Purkinje cell (primary cell): ENCODE measurements at places on chromosomes 12 and 14. TPM values are rescaled to one million over a fixed set of nuclear protein-coding genes. Genes with fewer than 3 reads are reported as not detected.

Gene LMNTD1
- not detected in 2 replicates for polyA plus RNA-seq

Gene APOF
- polyA plus RNA-seq, result 0.32 TPM in 1 of 2 replicates, not detected in the other

Gene EML5
- 0.43 and 1.4 TPM in 2 replicates for polyA plus RNA-seq

Gene C12orf60
- 2.0 and 9.4 TPM in 2 replicates for polyA plus RNA-seq

Gene CDH24
- polyA plus RNA-seq, result 0.20 TPM in 1 of 2 replicates, not detected in the other

Gene LRRK2
- polyA plus RNA-seq, result 9.5 and 12.6 TPM in 2 replicates

Gene CAPZA3
- polyA plus RNA-seq, result not detected in 2 replicates

Gene GPRC5D
- polyA plus RNA-seq, result not detected in 2 replicates

Gene ANP32D
- not detected in 2 replicates for polyA plus RNA-seq

Gene PDE3A
- 2.7 and 4.2 TPM in 2 replicates for polyA plus RNA-seq

Gene KRT74
- polyA plus RNA-seq, result 0.35 and 0.92 TPM in 2 replicates

Gene SLC10A1
- polyA plus RNA-seq, result 0.23 TPM in 1 of 2 replicates, not detected in the other

Gene CD163L1
- polyA plus RNA-seq, result 0.63 TPM in 1 of 2 replicates, not detected in the other

Gene ARHGEF25
- polyA plus RNA-seq, result not detected in 2 replicates

Gene DDX55
- polyA plus RNA-seq, result 5.2 and 11.7 TPM in 2 replicates

Gene CLEC9A
- polyA plus RNA-seq, result not detected in 2 replicates

Gene HCAR3
- not detected in 2 replicates for polyA plus RNA-seq

Gene DBX2
- polyA plus RNA-seq, result 0.19 TPM in 1 of 2 replicates, not detected in the other

Gene GUCY2C
- polyA plus RNA-seq, result not detected in 2 replicates

Gene WNT5B
- polyA plus RNA-seq, result not detected in 2 replicates

Gene EGLN3
- polyA plus RNA-seq, result 64.5 and 83.4 TPM in 2 replicates

Gene CISTR
- 0.62 TPM in 1 of 2 replicates, not detected in the other for polyA plus RNA-seq

Gene LRRC10
- polyA plus RNA-seq, result not detected in 2 replicates

Gene KRT3
- not detected in 2 replicates for polyA plus RNA-seq

Gene GPR65
- polyA plus RNA-seq, result not detected in 2 replicates

Gene PGF
- polyA plus RNA-seq, result 0.12 TPM in 1 of 2 replicates, not detected in the other

Gene FBXO21
- polyA plus RNA-seq, result 26.2 and 26.7 TPM in 2 replicates

Gene FERMT2
- 14.0 and 17.0 TPM in 2 replicates for polyA plus RNA-seq

Gene B3GNT4
- polyA plus RNA-seq, result 3.0 and 4.2 TPM in 2 replicates

Gene HSP90B1
- polyA plus RNA-seq, result 426 and 432 TPM in 2 replicates

Gene SRP54
- polyA plus RNA-seq, result 51.6 and 69.9 TPM in 2 replicates

Gene ZDHHC17
- polyA plus RNA-seq, result 44.8 and 46.8 TPM in 2 replicates

Gene NIN
- 5.9 and 6.5 TPM in 2 replicates for polyA plus RNA-seq

Gene PRKD1
- 8.9 and 18.8 TPM in 2 replicates for polyA plus RNA-seq

Gene AQP6
- 0.12 TPM in 1 of 2 replicates, not detected in the other for polyA plus RNA-seq

Gene ADAMTS20
- not detected in 2 replicates for polyA plus RNA-seq

Gene ZBTB42
- polyA plus RNA-seq, result not detected in 2 replicates

Gene OVCH1
- 0.76 and 3.0 TPM in 2 replicates for polyA plus RNA-seq

Gene HOXC12
- polyA plus RNA-seq, result not detected in 2 replicates

Gene ARMH4
- polyA plus RNA-seq, result 177 and 182 TPM in 2 replicates

Gene SLCO1B3
- polyA plus RNA-seq, result not detected in 2 replicates

Gene PRB2
- polyA plus RNA-seq, result not detected in 2 replicates

Gene KRT77
- polyA plus RNA-seq, result not detected in 2 replicates

Gene TRMT5
- polyA plus RNA-seq, result 10.6 and 22.8 TPM in 2 replicates

Gene HNF1A
- not detected in 2 replicates for polyA plus RNA-seq

Gene LRRIQ1
- polyA plus RNA-seq, result 3.0 and 6.0 TPM in 2 replicates

Gene IFI27
- 21.2 and 29.9 TPM in 2 replicates for polyA plus RNA-seq

Gene BCL2L14
- polyA plus RNA-seq, result 0.30 TPM in 1 of 2 replicates, not detected in the other

Gene PPP1R13B
- 2.9 and 5.8 TPM in 2 replicates for polyA plus RNA-seq

Gene BDKRB1
- not detected in 2 replicates for polyA plus RNA-seq

Gene OR6C2
- polyA plus RNA-seq, result not detected in 2 replicates

Gene IL22
- polyA plus RNA-seq, result 2.3 TPM in 1 of 2 replicates, not detected in the other

Gene M6PR
- 81.7 and 85.7 TPM in 2 replicates for polyA plus RNA-seq

Gene ANO4
- polyA plus RNA-seq, result 215 and 244 TPM in 2 replicates

Gene GLIPR1L1
- 3.4 and 4.4 TPM in 2 replicates for polyA plus RNA-seq

Gene SERPINA12
- not detected in 2 replicates for polyA plus RNA-seq

Gene KRT7
- polyA plus RNA-seq, result not detected in 2 replicates

Gene SLC17A8
- 0.48 TPM in 1 of 2 replicates, not detected in the other for polyA plus RNA-seq

Gene CEBPE
- polyA plus RNA-seq, result not detected in 2 replicates
